ENCODE measurements at places on chromosomes 2 and 18. TPM values are rescaled to one million over a fixed set of nuclear protein-coding genes. Genes with fewer than 3 reads are reported as not detected.

- DNase-seq = no peak
These were observed 13.1 kb upstream of the LHCGR start for GRCh38 chr2:48768669-48769068.

DNA sequence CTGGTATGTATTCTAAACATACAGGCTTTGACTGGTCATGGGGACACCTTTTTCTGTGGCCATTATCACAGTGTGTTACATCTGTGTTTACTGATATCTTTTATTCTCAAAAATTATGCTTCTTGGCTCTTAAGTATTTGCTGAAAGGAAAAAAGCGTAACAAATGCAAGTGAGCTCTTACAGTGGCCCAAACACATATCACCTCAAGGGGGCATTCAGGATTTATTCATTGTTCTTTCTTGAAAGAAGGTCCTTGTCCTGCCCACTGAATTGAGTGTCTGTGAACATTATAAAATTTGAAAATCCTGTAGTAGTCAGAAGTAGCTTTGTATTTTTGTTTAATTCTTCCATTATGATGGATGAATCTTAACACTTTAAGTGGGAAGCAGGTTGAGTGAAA is 454.5 kb downstream of the XIRP2 start:
- DNase-seq = no peak

DNA sequence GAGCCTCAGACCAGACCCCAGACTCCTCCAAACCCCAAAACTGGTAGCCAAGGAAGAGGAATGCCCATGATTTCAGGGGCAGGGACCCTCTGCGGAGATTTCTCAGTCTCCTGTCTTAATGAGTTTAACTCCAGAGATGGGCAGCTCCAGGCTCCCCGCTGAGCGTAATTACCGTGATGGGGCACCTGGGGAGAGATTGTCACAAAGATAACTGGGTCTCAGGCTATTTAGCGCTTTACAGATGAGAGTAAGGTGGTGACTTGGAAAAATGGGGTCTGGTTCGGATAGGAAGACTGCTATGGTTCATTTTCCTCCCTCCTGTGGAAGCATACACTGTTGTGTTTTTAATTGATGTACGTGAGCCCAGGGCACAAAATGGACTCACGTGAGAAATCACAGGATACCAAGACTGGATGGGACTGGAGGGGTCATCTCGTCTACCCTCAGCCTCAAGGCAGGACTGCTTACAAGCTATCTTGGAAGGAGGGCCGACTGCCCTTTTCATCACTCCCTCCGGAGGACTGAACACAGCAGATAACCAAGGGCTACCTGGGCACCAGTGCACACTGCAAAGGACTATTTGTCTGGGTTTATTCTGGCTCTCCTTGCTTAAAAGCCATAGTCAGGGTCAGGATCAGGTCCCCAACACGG is 427.8 kb downstream of the ZNF521 start:
- DNase-seq = no peak

DNA sequence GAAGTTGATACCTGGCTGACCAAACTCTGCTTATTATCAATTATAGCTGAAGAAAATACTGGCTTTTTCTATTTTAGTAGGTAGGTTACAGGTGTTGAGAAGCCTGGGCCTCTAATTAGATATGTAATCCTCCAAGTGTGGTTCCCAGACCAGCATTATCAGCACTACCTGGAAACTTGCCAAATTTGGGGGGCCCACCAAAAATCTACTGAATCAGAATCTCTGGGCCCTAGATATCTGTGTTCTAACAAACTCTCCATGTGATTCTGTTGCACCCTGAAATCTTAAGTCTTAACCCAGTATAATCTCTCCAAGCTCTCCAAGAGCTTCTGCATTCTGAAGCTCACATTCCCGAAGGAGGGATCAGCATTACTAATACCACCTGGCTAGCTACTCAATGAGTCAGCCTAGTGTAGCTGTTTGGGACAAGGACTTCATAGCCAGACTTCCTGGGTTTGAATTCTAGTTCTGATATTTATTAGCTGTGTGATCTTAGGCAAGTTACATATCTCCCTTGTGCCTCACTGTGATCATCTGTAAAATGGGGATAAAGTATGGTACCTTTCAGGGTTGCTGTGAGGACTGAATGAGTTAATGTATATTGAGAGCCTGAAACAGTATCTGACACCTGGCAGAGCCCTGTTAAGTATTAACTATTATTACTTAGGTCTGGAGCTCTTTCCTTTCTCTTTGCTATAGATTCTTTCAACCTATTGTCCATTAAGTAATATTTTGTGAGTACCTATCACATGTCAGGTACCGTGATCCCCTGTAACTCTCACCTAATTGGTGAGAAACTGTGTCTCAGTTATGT is 94.1 kb upstream of the CD302 start:
- no peak for DNase-seq

GRCh38 chr18:47285456-47285855 is 34.0 kb upstream of the SKOR2 start:
- no peak for DNase-seq

DNA sequence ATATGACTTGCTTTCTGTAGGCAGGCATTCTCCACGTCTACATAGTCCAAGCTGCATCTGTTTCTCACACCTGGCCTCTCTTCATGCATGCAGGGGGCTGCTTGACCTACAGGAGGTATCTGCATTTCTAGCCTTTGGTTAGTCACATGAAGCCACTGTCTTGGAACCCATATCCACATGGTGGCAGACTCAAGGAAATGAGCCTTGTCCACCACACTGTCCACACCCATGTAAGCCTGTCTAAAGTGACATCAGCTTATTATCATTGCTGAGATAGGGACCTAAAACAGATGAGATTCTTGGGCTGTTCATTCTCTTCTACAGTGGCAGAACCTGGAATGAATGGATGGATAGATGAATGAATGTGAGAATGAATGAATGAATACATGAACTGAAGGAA is 160.4 kb downstream of the DOCK10 start:
- DNase-seq = no peak

SERPINB5 gene
- 0.56 TPM for polyA plus RNA-seq

GRCh38 chr18:54742120-54742519 is 86.2 kb upstream of the RAB27B start:
- no peak for DNase-seq

DNA sequence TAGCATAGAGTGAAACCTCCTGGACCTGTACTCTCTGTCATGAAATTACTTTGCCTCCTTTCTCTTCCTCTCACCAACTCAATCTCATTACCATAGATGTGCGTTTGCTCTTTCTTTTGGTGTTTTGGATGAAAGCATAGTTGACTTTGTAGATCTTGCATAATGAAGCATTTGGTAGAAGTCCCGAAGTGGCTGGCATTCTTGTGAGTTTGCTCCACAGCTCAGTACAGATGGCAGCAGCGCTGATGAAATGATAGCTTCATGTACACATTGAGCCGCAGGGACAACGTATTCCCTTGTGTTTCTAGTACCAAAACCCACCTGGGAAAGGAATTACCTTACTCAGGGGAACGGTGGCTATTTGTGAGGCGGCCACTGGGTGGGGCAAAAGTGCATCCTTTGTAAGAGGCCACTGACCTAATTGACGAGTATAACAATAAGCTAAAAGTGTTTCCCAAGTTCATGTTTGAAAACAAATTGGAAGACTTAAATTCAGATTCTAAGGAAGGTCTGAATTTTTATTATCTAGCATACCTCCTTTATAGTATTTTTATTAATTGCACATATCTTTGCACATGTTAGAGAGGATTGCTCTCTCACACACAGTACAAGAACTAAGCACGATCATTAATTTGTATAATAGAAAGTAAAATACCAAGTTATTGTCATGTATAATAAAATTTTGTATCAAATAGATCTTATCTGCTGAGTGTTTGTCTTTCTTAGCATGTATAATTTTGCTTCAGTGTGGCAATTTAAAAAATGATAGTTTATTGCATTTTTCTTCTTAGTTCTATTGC is 25.4 kb upstream of the CDH7 start:
- no peak for DNase-seq

DNA sequence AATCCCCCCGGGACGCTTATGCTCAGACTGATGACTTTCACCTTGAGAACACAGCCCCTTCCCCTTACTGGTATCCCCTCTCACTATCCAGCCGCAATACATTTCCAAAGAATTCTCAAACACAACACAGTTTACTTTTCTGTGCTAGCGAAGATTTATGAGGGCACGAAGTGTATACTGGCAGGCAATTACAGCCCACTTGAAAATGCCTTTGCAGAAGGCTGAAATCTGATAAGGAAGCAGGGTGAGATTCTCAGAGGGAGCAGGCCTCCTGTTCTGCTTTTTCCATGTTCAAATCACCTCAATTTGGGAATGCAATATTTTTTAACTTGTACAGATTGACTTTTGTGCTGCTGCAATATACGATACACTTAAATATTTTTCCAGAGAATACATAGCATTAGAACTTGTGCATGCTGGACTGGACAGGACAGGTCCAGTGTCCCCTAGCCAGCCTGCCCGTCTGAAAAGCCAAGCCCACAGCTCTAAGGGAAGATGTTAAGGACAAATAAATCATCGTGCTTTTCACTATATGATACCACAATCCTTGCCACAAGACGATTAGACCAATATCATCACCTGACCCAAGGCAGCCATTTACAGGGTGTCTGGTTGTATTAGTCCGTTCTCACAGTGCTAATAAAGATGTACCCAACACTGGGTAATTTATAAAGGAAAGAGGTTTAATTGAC is 262.1 kb downstream of the EPHA4 start:
- no peak for DNase-seq

CSRNP3 gene
- 11.2 TPM for polyA plus RNA-seq

DNA sequence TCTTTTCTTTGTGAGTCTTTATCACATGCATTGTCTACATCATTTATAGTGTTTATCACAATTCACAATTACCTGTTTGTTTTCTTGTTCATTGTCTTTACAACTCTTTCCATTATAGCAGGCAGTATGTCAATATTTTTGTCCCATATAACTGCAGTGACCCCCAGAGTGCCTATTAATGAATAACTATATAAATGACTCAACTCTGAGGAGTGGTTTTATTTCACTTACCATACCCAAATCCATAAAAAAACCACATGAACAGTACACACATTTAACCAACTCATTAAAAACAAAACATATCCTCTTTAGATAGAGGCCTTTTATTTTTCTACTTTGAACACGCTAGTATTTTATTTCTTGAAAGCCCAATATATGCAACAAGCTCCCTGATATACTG is 1419.1 kb upstream of the NXPH2 start:
- DNase-seq = no peak

DNA sequence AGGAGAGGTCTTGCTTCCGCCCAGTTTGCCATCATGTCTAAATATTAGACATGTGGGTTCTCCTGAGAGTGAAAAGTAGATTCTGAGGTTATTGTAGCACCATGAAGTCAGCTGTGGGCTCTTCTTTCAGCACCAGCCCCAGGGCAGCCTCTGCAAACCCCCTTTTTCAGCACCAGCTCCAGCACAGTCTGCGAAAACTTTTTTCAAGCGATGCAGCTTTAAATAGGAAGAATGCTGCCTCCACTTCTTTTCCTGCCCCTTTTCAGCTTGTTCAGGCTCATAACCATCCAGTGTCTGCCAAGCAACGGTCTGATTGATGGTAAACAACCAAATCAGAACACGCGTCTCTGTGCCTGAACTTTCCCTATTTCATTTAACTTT is at the start of gene COL5A2:
Gene COL5A2 (minus strand): TSS at position 192 of the 381 bp plus-strand sequence. CDS start 157 bp downstream, at position 35.
- DNase-seq = peak; percentile 87

DNA sequence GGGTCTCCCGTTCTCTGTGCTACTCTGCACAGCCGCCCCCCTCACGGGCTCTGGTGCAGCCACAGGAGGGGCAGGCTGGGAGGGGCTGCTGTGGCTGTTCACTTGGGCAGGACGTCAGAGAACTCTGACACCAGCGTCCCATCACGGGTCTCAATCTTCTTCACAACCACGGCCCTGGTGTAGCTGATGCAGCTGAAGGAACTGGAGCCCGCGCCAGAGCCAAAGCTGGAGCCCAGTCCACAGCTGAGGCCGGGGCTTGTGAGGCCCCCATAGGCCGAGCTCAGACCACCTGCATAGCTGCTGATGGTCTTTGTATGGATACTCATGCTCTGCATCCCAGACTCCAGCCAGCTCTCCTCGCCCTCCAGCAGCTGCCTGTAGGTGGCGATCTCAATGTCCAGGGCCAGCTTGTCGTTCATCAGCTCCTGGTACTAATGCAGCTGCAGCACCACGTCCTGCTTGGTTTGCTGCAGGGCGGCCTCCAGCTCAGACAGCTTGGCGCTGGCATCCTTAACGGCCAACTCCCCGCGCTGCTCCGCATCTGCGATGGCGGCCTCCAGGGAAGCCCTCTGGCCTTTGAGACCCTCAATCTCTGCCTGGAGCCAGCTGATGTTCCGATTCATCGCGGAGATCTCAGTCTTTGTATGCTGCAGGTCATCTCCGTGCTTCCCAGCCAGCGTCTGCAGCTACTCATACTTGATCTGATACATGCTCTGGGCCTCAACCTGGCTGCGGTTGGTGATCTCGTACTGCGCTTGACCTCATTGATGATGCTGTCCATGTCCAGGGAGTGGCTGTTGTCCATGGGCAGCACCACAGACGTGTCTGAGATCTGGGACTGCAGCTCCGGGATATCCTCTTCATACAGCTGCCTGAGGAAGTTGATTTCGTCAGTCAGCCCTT is 7.4 kb upstream of the DUSP19 start:
- no peak for DNase-seq

PROM2 gene
- polyA plus RNA-seq = 1.4 TPM

- no peak for DNase-seq
These were observed 180.3 kb upstream of the TCF4 start for GRCh38 chr18:55768255-55768654.

MYCN gene
- polyA plus RNA-seq = 6.3 TPM

MC2R gene
- 0.23 TPM for polyA plus RNA-seq

DNA sequence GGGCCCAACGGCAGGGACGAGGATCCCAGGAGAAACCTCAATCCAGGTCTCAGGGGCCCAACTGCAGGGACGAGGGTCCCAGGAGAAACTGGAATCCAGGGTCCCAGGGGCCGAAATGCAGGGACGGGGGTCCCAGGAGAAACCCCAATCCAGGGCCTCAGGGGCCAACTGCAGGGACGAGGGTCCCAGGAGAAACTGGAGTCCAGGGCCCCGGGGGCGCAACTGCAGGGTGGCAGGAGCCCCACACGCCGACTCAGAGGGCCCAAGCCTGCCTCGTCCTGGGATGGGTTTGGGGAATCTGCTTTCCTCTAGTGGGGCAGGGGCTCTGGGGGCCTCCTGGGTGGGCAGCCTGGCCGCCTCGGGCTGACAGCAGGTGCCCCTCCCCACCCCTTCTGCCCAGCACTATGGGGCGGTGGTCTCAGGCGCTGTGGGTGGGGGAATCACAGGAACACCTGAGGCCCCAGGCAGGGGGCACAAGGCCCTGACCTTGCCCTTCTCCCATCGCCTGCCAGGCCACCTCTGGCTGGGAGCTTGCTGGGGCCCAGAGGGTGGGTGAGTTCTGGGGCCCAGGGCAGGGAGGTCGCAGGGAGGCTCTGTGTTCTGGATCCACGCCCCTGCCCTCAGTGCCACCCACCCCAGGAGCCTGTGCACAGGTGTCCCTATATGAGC is 7.1 kb downstream of the RTP5 start:
- no peak for DNase-seq

DNA sequence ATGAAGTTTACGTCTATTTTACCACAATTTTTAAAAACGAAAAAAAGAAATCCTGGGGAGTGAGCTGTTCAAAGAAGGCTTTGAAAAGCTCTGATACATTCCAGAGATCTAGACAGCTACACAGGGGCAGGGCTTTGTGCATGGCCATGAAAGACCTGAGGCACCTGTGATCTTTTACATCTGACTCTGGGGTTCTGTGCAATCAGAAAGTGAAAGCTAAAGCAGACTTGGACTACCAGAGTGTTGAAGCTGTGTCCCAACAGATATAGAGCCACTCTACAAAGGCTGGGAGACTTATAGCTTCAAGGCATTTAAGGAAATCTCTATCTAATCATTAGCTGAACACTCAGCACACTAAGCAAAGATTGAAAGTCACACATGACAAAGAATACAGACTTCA is 34.1 kb downstream of the PARD6G start:
- no peak for DNase-seq

- DNase-seq = no peak
These were observed 57.4 kb downstream of the STK39 start for GRCh38 chr2:168189835-168190569.

Measured in hindlimb muscle (tissue), 1 donor.